KG1 (cell line): ENCODE measurements at places on chromosomes 12 and 14.

DNA sequence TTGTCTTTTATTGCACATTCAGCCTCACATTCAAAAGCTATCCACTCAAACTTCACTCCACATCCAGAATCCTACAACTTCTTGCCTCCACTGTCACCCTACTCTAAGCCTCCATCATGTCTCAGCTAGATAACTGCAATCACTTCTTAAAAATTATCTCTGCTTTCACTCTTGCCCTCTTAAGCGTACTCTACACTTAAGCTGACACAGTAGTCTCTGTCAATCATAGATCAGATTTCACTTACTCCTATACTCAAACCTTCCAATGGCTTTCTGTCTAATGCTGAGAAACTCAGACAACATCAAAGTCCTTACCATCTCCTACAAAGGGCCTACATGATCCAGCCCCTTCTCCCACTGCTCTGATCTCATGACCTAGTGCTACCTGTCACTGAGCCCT lies 304.1 kb downstream of the ITPR2 start:
- no peak for DNase-seq

DNA sequence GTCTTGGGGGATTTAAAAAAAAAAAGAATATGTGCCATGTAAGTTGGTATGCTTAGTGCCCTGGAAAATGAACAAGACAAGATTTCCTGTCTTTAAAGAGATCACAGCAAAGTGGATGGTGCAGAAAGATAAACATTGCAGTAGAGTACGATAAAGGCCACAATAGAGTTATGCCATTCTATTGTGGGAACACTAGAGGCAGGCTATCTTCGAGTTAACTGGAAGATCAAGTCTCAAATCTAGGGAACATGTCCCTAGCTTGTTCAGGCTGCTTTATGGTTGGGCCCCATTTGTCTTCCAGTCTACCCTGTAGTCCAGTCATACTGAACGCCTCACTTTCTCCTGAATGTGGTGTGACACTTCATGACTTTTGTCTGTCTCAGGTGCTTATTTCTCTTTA lies 18.7 kb upstream of the CCT2 start:
- DNase-seq: no peak

DNA sequence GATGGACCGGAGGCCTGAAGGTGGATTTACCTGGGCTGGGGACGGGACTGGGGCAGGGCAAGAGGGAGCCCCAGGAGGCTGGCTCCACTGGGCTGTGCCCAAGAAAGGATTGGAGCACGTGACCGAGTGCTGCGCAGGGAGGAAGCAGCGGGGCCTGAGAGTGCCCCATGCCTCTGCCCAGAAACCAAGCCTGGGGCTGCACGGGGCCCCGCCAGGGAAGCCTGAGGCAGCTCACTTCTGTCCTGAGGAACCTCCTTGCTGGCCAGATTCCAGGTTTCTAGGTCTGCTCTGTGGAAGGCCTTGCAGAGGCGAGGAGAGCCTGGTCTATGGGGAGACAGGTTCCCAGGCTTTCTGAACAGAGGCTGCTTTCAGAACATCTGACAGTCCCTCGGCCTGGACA lies 10.4 kb downstream of the NGB start:
- DNase-seq: no peak

DNA sequence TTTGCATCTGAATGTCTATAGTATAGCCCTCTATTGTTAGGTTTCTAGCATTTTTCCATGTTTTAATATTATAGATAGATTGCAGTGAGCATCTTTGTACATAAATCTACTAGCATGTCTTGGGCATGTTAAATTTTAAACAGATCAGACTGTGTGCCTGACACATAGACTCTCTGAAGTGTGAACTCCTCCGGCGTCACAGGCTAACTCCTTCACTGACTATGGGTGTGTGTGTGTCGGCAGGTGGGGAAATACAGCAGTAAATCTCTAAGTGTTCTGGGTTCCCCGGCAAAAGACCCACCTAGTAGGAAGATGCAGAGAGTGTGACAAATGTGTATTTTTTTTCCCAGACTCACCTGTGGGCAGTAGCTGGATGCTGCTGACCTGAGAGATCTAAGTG lies 2.3 kb downstream of the VWF start:
- no peak for DNase-seq

- DNase-seq: no peak
These were observed 65.1 kb upstream of the NCOR2 start for GRCh38 chr12:124632519-124632984.

- no peak for DNase-seq
These were observed 29.0 kb downstream of the PDE6H start for GRCh38 chr12:15001733-15002382.

DNA sequence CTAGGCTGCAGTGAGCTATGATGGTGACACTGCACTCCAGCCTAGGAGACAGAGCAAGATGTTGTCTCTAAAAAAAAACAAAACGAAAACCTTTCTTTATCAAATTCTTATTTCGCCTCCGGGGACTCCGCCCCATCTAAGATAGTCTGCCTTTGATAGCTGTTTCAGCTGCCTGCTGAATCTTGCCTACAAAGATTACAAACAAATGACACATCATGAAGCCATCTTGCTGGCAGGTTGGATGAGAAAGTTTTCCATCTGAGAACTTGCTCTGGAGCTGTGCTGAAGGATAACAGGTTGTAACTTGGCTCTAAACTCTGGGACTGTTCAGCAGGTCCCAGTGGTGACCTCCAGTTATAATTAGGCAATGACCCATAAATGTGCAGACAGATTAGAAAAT lies 41.8 kb upstream of the AEBP2 start:
- no peak for DNase-seq

DNA sequence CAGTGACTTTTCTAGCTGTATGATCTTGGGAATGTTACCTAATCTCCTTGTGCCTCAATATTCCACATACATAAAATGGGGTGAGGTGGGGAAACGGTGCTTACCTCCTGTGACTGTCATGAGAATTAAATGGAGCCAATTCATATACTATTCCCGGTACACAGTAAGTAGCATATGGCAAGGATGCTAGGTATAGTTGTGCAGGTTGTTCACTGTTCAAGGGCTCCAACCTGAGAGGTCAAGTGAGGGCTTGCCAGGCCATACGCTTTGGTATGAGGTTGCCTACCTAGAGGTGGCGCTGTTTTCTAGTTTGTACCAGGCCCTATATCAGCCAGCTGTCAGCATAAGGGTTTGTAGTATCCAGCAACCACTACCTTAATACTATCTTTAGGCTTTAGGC lies 3.6 kb upstream of the BATF start:
- DNase-seq: peak; percentile 4

GRCh38 chr14:69129264-69129880 lies 23.5 kb downstream of the DCAF5 start:
- peak; percentile 52 for DNase-seq

- DNase-seq: no peak
These were observed 66.6 kb upstream of the BICD1 start for GRCh38 chr12:32039917-32040575.

GRCh38 chr12:90128526-90128925 lies 419.9 kb upstream of the ATP2B1 start:
- no peak for DNase-seq

DNA sequence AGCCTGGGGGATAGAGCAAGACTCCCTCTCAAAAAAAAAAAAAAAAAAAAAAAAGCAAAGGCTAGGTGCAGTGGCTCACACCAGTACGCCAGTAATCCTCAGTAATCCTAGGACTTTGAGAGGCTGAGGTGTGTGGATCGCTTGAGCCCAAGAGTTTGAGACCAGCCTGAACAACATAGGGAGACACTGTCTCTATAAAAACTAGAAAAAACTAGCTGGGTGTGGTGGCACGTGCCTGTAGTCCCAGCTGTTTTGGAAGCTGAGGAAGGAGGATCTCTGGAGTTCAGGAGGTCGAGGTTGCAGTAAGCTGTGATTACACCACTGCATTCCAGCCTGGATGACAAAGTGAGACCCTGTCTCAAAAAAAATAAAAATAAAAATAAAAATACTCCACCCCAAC lies 8.9 kb upstream of the RBM25 start:
- DNase-seq: no peak

DNA sequence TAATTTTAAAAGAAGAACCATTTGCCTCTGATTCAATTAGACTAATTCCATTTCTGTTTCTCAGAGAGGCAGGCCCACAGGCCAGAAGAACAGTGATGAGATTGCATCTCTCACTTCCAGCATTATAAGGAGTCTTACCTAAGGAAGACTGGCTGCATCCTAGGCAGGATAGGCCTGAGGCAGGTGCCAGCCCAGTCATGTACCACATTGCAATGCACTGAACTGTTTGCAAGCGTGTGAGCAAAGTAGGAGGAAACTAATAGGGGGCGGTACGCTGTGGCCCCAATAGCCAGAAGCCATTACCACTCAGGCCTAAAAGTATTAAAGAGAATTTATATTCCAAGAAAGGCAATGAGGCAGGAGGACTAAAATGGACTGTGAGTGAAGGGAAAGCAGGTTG lies 12.1 kb upstream of the CNIH1 start:
- no peak for DNase-seq

DNA sequence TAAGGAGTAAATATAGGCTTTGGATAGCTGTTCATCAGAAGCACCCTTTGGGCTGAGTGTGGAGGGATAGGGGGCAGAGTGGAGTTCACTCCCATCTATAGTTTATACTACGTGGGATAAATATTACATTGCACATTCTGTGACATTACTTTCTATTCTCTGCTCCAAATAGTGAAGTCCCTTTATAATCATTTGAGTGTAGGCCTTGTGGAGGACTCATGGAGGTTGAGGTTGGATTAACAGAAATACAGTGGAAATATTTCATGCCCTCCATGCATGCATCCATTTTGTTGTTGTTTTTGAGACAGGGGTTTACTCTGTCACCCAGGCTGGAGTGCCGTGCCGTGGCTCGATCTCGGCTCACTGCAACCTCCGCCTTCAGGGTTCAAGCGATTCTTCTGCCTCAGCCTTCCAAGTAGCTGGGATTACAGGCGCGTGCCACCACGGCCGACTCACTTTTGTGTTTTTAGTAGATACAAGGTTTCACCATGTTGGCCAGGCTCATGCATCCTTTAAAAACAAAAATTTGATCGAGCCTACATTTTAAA lies 1.4 kb downstream of the CHPT1 start:
- no peak for DNase-seq
